ENCODE measurements at places on chromosomes 11 and 22.

- DNase-seq = no peak
Observed at GRCh38 chr11:113504071-113504470, 28.9 kb upstream of the DRD2 start.

DNA sequence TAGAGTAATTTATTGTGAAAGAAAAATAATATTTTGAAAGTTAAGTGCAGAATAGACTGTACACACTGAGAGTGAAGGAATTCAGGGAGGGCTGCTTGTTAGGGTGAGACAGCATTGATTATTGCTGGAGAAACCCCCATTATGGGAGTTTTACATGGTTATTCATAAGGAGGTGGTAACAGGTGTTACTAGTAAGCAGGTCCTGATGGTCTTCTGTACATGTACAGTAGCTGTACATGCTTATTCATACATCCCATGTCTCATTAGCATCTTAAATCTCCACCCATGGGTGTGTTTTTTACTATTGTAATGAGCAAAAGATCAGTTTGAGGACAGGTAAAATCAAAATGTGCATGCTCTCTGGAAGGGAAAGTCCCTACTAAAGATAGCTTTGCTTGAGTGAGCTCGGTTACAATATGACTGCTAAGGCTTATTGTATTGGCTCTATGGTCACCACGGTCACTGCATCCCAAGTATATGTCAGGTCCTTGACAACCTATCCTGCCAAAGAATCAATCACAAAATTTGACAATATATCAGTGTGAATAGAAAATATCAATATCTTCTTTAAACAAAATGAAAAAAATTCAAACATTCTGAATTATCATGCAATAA is 6.2 kb downstream of the KDM4F start:
- DNase-seq = no peak

DNA sequence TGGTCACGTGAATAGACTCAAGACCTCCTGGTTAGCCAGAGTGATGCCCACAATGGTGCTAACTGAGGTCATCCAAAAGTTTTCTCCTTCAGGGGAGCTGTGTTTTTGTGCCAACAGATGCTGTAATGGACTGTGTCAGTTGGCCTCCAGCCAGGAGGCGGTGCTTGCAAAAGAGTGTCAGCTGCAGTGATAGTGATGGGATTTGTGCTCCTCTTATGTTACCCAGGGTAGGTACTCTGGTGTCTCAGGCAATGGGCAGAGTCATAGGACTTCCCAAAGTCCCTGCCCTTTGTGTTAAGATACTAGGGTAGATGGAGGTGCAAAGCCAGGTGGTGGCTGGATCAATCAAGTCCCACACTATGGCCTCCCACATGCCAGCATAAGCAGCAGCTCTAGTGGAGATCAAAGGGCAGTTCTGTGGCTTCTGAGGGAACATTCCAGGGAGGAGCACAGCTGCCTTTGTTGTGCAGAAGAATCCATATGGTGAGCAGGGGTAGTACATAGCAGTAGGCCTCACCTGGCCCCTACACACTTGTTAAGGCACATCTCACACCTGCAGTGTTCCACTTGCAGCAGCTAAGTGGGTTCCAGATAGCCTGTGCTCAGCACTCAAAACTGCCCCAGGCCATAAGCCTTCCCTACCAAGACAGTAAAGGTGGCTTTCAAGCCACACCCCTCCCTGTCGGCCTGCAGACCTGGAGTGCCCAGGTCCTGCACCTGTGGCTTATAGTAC is 9.4 kb upstream of the FANCF start:
- no peak for DNase-seq

DNA sequence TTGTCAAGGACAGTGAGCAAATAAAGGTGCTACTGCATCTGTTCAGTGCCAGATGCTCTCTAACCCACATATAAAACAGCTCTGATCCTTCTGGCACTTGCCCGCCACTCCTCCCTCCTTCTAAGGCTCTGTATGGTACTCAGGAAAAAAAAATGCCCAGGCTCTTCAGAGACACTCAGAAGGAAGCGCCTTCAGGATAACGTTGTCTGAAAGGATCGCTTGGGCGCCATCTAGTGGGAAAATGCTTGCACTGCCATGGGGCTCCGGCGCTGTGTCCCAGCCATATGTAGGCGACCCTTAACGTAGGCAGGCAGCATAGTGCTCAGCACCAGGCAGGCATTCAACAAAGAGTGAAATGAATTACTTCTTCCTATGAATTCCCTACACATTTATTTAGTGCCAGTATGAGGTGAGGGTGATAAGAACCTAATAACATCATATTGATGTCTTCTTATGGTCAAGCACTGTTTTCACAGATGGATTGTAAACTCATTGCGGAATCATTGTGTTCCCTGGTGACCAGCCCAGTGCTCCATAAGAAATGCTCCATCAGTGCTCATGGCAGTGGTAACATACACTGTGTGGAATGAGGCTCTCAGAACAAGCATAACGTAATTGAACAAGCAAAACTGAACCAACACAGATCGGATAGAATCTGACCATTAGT is 39.6 kb downstream of the PAMR1 start:
- DNase-seq = peak; percentile 46

DNA sequence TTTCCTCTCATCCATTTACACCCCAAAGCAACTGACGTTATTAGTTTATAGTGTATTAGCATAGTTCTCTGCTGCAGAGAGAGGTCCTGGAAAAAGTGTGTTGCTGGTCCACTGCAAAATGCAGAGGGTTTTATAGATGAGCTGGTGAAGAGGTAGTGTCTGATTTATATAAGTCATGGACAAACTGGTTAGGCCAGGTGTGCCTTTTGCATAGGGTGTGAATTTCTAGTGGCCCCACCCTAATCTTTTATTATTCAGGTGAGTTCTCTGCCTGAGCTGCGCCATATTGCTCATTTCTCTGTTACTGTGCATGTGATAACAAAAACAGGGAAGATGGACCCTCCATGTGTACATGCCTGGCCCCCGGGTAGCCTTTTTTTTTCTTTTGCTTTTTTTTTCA is 43.1 kb upstream of the TRIM77 start:
- DNase-seq = no peak

DNA sequence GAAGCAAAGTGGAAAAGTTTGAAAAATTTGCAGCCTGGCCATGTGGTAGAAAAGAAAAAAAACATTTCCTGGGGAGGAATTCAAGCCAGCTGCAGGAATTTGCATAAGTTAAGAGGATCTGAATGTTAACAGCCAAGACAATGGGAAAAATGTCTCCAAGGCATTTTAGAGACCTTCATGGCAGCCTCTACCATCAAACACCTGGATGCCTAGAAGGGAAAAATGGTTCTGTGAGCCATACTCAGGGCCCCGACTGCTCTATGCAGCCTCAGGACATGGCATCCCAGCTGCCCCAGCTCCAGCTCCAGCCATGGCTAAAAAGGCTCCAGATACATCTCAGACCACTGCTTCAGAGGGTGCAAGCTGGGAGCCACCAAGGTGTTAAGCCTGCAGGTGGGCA is 149.1 kb upstream of the SOX6 start:
- DNase-seq = no peak

- DNase-seq = no peak
Observed at GRCh38 chr11:65213322-65214211, 31.8 kb downstream of the CAPN1 start.

GRCh38 chr22:21067075-21067900 is 21.5 kb downstream of the LRRC74B start:
- DNase-seq = no peak

GRCh38 chr11:8061555-8062428 is 19.2 kb upstream of the TUB start:
- no peak for DNase-seq

GRCh38 chr11:10784232-10785145 is 24.2 kb downstream of the EIF4G2 start:
- DNase-seq = no peak

DNA sequence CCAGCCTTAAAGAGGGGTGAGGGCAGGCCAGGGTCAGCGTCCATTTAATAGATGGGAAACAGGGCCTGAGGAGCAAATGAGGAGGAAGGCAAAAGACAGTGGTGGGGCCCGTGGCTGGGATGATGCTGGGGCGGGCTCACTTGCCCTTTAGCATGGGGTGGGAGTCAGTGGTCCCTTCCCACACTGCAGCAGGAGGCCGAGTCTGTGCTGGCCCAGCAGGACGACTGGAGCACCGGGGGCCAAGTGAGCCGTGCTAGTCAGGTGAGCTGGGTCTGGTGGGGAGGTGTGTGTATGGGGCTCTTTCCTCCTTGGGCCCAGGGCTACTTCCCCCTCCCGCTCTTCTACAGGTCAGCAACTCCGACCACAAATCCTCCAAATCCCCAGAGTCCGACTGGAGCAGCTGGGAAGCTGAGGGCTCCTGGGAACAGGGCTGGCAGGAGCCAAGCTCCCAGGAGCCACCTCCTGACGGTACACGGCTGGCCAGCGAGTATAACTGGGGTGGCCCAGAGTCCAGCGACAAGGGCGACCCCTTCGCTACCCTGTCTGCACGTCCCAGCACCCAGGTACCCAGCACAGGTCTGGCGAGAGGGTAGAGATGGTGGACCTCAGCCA is 12.8 kb downstream of the SCYL1 start:
- no peak for DNase-seq

- no peak for DNase-seq
Observed at GRCh38 chr11:36930256-36930655, 332.2 kb upstream of the RAG2 start.

- DNase-seq = no peak
Observed at GRCh38 chr11:76240161-76240540, 33.8 kb upstream of the WNT11 start.

GRCh38 chr11:14480716-14481115 is 18.9 kb downstream of the COPB1 start:
- DNase-seq = no peak

- no peak for DNase-seq
Observed at GRCh38 chr22:17339095-17339693, 30.1 kb upstream of the CECR2 start.

DNA sequence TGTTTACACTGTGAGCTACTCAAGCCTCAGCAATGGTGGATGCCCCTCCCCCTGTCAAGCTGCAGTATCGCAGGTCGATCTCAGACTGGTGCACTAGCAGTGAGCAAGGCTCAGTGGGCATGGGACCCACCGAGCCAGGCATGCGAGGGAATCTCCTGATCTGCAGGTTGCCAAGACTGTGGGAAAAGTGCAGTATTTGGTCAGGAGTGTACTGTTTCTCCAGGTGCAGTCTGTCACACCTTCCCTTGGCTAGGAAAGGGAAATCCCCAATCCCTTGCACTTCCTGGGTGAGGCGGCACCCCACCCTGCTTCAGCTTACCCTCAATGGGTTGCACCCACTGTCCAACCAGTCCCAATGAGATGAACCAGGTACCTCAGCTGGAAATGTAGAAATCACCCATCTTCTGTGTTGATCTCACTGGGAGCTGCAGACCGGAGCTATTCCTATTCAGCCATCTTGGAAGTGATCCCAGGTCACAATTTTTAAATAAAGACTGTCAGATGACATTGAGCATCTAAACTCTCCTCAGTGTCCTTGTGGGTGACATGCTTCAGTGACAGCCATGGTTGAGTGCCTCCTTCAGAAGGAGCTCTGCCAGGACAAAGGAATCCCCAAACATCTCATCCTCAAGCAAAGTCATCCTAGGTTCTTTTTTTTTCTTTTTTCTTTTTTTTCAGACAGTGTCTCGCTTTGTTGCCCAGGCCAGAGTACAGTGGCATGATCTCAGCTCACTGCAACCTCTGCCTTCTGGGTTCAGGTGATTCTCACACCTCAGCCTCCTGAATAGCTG is 10.8 kb downstream of the SLC22A24 start:
- DNase-seq = no peak

DNA sequence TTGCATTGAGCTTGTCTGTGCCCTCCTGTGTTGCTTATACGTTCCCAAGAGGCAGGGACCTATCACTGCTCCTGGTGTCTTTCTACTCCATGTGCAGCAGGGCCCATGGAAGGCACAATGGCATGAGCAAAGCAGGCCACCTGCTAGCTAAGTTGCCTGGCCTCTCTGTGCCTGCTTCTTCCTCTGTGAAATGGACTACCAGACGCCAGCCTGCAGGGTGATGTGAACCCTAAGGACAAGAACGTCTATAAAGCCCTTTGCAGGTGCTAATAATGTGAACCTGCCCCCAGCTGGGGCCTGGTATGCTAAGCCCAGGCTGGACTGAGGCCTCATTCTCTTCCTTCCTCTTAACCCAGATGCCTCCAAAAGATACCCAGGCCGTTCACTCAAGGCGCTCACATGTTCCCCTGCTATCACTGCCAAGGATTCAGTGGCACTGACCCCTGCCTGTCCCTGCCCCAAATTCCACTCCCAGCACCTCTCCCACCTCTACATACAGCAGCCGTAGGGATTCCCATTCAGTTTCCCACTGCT is 4.0 kb downstream of the GUCD1 start:
- no peak for DNase-seq

DNA sequence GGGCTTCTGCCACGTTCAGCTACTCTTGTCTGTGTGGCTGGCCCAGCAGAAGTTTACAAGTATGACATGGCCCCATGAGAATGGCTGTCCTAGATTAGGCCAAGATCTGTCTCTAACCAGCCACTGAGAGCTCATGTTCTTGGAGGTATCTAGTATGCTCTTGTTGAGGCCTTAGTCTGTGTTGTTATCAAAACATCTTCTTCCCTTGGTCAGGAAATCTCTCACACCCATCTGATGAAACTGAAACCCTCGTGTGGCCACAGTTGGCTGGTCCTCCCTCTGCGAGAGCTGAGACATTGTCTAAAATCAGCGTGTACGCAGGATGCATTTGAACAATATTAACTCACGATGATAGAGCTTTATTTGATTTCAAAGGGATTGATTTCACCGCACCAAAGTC is 109.0 kb upstream of the NNMT start:
- DNase-seq = no peak

DNA sequence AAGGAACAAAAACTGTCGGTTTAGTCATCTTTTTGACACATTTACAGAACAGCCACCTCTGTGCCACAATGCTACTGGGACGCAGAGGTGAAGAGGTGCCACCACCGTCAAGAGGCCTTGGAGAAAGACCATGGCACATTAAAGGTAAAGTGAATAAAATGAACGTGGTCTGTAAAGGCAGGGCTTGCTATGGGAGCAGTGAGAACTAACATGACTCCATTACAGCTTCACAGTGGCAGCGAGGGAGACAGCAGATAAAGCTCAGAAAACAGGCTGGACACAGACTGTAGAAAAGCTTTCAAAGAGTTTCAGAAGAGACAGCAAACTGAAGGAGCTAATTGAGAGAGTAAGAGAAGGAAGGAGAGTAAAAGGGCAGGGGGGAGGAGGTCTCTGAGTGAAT is 102.9 kb downstream of the GAB2 start:
- no peak for DNase-seq
